Spleen (tissue), 13 donors: ENCODE measurements at places on chromosomes 12 and 14.
A peak's percentile ranks its signal among the peaks of the same experiment; 100 is the strongest.

- DNase-seq, result no peak
These were observed 429.0 kb downstream of the LRIG3 start for GRCh38 chr12:58491306-58491705.

DNA sequence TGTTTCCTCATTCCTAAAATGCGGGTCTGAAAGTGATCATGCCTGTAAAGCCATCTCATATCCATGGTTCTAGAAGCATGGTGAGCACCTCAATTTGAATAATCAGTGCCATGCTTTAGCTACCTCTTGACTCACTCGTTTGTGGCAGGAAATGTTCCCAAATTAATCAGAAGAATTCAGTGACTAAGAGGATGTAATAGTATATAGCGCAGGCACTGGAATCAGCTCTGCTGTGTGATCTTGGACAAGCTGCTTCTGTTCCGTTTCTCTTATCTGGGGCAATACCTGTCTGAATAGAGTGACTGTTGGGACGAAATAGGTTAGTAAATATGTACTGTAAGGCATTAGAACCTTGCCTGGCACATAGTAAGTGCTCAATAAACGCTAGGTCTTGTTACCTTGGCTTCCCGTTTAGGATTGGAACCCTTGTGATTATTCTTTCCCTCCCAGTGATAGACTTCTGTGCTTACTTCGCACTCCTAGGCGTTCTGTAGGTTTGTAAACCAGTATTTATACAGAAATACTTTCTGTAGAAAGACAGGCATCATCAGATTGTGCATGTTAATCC lies 820 bp upstream of the SMAGP start:
- DNase-seq, result no peak

GRCh38 chr12:131035245-131035681 lies 81.6 kb downstream of the ADGRD1 start:
- peak; percentile 84 for DNase-seq

DNA sequence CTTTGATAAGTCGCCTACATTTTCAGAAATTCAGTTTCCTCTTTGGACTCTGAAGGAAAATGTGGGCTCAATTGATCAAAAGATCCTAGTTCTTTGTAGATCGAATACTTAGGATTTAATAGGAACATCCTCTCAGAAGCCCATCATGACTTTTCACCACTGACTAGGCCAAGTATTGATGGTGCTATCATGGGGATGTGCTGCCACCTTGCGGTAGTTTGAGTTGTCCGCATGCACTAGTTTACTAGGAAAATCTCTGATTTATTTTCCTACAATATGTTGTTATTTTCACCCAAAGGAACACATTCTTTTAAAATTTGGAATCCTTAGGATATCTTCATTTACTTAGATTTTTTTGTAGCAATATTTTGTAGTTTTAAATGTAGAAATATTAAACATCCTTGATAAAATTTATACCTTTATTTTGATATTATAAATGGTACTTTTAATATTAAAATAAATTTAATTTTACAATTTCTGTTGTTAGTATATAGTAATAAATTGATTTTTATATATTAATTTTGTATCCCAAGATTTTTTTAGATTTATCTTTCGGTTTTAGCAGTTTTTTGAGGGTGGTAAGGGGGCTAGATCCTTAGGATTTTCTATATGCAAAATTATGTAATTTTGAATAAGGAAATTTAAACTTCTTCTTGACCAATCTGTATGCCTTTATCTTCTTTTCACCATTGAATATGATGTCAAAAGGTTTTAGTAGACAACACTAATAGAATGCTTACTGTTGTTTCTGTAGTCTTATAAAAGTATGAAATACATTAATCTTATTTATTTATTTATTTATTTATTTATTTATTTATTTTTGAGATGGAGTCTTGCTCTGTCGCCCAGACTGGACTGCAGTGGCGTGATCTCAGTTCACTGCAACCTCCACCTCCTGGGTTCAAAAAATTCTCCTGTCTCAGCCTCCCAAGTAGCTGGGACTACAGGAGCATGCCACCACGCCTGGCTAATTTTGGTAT lies 52.9 kb upstream of the OR9K2 start:
- DNase-seq, result peak; percentile 87

GRCh38 chr14:95056476-95056875 lies 100.9 kb downstream of the DICER1 start:
- DNase-seq, result no peak

DNA sequence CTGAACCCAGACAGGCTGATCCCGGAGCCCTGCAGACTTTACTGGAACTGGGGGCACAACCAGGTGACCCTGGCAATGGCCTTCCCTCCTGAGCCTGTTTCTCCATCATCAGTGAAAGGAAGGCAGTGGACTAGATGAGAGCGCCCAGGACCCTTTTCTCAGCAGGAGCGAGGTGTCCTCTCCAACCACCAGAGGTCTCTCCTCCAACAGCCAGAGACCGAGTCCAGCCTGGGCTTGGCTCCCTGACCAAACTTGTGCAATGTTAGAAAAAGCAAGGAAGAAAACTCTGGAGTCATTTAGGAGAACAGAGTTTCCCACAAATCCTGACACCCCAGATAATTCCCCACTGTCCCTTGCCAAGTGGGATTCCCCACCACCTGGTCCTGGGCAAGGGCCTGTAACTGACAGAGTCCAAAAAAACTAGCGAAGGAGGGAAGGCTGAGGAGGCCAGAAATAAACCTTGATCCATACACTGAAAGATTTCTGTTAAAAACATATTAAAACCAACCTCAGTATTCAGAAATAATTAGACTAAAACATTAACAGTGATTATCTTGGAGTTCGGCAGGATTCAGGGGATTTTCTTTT lies 9.0 kb downstream of the RPS6KL1 start:
- no peak for DNase-seq

GRCh38 chr12:54549774-54550451 lies 512 bp downstream of the PDE1B start:
- DNase-seq, result peak; percentile 77

DNA sequence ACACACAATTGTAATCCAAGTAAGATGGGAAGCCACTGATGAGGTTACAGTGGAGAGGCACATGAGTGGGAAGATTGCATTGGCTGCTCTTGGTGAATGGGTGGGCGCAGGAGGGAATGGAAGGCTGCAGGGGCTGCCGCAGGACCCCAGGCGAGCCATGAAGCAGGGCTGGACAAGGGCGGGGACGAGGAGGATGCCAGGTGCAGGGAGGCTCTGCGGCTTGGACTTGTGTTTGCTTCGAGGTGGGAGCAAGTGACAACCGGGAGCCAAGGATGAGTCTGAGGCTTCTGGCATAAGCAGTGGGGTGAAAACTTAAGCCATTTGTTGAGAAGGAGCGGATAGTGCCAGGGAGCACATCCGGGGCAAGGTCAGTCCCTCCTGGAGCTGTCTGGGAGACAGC lies 115.0 kb downstream of the TSPAN9 start:
- no peak for DNase-seq

DNA sequence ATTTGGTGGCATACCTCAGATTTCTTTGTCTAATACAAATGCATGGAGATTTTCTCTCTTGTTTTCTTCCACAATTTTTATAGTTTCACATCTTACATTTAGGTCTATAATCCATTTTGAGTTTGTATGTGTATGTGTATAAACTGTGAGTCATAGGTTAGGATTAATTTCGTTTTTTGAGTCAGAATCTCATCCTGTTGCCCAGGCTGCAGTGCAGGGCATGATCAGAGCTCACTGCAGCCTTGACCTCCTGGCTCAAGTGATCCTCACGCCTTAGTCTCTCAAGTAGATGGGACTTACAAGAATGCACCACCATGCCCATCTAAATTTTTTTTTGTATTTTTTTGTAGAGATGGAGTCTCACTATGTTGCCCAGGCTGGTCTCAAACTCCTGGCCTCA lies 71.6 kb downstream of the OTOGL start:
- no peak for DNase-seq

GRCh38 chr14:50225974-50226297 lies 5.4 kb downstream of the SOS2 start:
- DNase-seq, result no peak

DNA sequence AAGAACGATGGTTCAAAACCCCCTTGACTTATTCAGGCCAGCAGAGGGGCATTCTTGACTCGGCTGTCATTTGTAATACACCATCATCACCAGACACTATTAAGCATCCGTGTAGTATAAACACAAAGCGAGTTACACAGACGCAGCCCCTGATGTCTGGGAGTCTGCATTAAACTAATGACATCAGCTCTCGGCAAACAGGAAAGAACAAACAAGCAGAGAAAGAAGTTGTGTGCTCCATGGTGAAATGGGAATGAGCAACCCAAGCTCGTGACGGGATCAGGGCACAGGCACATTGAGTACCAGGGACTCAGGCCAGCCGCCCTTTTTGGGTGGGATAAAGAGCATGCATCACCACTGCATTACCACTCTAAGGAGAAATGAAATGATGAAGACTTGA lies 460.1 kb downstream of the MED13L start:
- no peak for DNase-seq

- DNase-seq, result peak; percentile 36
These were observed 67.1 kb upstream of the DDX11 start for GRCh38 chr12:31006416-31007152.
